ENCODE measurements at places on chromosomes 7 and 10.

GRCh38 chr7:145106001-145106400 lies 270.1 kb upstream of the TPK1 start:
- DNase-seq: no peak

- DNase-seq: no peak
These were observed 135.1 kb downstream of the NPY start for GRCh38 chr7:24419077-24419476.

DNA sequence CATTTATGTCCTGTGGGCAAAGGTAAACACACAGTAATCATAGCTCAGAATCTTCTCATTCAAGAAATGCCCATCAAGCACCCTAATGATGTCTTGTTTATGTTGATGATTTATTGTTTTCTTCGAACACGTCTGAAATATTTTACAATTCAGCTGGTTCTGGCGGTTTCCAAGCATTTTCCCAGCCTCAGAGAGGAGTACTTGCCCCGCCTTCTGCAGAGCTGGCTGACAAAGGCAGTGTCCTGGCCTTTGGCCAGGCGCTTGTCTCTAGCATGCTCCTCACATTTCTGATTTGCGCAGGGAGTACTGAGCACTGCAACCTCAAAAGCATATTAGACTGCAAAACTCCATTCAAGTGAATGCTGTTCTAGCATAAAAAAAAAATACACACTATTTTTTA lies 314.2 kb upstream of the GNAI1 start:
- DNase-seq: no peak

- no peak for DNase-seq
These were observed 83.5 kb downstream of the GNAT3 start for GRCh38 chr7:80428161-80429054.

DNA sequence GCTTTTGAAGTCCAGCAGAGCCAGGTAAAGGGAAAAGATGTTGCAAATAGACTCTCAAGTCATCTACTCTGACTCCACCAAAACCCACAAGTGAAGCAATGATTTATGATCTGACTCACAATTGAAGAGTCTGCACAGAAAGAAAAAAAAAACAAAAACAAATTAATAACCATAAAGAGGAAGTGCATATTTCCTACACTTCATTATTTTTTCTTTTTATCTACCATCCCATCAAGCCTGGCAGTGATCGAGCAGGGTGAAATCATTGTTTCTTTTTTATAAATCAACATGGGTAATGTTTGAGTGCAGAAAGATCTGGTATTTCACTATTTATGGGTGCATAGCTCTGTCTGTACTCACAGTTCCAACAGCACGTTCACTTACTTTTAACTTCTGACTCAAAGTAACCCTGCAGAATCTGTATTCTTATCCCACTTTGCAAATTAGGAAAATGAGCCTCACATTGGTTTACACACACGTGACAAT lies 829.0 kb downstream of the TNS3 start:
- no peak for DNase-seq

DNA sequence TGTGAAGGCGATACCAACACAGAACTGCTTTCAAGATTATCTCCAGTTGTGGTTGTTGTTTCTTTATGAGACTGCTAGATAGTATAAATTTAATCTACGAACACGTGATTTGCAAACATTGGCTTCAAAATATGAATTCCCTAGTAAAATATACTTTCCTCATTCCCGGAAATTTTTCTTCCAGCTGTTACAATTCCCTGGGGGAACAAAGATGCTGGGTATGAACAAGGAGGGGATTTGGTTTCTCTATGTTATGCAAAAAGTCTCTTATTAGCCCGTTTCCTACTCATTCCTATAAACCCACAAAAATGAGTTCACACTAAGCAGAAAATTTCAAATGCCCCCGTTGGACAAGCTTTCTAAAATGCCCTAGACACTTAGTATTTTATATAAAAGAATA lies 928.3 kb downstream of the CNTNAP2 start:
- no peak for DNase-seq
